Suppressor macrophage treated with lipopolysaccharide for 1 hour (primary cell): ENCODE measurements at places on chromosomes 3 and 15.

GRCh38 chr15:39878406-39878785 lies 41.7 kb downstream of the GPR176 start:
- no peak for DNase-seq

- no peak for DNase-seq
These were observed 133.6 kb downstream of the MEIS2 start for GRCh38 chr15:36966708-36967107.

DNA sequence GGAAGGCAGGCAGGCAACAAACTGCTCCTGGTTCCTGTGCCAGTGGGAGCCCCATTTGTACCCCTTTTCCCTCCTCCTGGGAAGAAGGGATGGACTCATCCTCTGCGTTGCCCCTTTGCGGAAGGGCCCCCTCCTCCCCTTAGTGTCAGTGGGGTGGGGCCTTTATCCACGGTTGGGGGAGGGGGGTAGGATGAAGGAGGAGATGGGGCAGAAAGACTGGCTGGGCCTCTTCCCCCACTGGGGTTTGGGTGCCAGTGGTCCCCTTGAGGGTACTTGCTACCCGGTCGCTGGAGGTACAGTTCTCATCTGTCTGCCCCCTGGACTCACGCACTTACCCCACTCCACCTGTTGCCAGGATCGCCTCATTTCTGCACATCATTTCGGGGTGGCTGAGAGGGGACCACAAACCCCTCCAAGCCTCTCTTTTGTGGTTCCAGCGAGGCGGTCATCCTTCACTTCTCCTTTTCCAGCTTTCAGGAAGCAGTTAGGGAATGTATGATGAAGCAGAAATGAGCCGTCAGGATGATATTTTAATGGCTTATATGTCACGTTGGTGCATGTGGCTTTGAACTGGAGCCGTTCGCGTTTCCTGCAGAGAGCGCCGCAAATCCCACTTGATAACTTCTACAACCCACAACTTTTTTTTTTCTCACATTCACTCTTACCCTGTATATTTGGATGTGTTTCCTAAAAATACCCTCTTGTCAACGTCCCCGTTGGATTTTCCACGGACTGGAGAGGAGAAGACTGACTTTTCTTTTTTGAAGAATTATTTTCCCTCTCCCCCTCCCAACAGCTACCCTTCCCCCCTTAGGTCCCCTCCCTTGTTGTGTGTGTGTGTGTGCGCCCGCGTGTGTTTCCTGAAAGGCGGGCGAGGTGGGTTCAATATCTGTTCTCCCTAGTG lies at the start of gene ZIC4:
ZIC4 (minus strand) TSS at position 516 of the 904 bp plus-strand sequence. CDS start 3,746 bp downstream, outside the sequence.
- DNase-seq: no peak

DNA sequence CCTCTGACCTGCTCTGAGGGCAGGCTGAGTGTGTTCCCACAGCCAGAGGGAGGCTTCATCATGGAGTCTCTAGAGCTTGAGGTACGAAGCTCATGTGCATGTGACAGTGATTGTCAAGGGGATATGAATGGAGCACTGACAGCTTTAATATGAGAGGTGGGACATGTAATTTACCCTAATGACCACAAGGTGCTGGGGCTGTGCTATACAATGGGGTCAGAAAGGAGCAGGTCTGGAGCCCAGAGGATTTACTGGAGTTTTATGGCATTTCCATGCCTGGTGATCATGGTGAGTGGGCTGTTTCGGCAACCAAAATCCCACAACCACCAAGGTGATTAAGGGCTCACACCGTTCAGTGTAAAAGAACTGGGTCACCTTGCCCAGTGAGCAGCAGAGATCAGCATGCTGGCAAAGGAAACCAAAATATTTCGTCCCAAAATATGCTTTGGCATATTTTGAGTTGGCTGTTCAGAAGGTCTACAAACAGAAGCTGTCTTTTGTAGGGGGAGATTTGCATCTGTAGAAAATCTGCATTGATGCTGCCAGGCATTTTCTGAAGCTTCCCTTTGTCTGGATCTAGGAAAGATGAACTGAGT lies 40.1 kb upstream of the RASGRF1 start:
- DNase-seq: no peak

DNA sequence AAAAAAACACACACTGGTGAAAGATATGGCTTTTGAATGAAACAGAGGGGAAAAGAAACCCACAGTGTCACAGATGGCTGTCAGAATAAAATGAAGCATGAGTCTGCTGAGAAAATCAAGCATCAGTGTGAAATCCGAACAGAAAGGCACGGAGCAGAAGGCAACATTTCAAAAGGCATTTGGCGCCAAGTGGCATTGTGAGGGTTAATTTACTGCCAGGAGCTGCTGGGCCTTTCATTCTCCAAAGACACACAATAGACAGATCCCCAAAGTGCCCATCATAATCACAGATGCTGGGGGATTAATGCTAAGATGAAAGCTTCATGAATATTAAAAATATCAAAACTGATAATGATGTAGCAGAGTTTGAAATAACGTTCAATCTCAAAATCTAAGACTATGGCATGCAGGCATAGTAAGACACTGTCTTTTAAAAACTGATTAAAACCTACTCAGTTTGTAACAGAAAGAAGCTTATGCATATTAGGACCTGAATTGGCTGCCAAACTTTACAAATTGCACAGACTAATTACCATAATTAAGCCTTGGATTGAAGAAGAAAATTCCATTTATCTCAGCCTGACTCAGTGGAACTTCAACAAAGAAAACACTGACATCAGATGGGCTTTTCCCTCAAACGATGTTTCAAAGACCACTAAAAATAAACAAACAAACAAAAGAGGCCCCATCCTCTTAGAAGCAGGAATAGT lies 589.2 kb downstream of the ROBO1 start:
- DNase-seq: no peak

- no peak for DNase-seq
These were observed 11.5 kb upstream of the USP50 start for GRCh38 chr15:50558012-50558411.

DNA sequence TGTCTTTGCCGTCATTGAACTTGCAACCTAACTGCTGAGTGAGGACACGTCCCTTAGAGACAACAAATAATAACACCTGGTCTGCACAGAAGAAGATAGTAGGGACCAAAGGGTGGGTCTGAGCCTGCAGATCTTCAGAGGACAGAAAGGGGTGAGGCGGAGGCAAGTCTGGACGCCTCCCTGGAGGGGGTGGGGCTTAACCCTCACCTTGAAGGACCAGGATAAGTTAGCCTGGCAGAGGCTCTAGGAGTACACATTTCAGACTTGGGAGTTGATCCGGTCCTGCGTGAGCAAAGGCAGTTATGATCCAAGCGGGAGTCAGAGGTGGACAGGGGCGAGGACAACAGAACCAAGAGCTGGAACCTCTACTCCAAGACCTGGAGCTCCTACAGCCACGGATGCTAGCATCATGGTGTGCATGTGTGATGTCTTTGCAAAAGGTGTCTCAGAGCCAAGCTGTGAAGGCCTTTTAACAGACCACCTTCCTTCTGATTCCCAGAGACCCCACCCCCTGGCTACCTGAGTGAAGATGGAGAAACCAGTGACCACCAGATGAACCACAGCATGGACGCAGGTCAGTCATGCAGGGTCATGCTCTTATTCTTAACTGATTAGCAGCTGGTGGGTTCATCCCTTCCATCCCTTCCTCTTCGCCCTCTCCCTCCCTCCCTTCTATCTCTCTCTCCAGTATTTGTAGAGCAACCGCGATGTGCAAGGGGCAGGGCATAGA lies 88.0 kb downstream of the AAGAB start:
- DNase-seq: no peak

GRCh38 chr3:66390013-66390412 lies 110.8 kb downstream of the LRIG1 start:
- DNase-seq: peak; percentile 25

DNA sequence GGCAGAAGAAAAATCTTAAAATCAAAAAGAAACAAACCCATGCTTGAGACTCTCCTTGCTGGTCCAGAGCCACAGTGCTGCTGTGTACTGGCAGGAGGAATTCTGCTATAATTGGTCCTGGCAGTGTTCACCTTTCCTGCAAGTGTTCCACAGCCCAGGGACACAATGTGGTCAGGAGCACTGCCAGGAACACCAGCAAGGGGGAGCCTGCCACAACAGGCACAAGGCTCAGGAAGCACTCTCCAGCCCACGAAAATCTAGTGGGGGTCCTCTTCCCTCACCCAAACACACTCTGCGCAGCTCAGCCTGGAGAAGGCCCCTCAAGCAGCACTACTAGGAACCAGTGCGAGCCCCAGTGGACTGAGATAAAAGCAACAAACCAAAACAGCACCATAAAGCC lies 92.9 kb downstream of the UBE3A start:
- DNase-seq: no peak

DNA sequence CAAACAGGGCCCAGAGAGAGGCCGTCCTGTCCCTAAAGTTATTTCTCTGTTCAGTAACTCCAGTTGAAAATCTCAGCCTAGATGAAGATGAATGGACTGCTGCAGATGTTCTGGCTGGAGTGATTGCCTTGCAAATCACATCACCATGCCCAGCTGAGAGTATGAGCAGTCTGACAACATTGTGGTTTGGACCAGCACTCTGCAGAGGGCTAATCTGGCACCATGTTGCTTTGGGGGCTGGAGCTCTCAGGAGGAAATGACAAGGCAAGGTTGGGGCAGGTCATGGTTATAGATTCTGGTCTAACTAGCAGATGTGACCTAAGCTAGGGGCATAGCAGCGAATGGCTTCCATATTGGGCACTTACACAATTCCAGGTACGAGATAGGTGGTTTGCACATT lies 314.2 kb downstream of the CLSTN2 start:
- no peak for DNase-seq

GRCh38 chr3:140717921-140718320 lies 40.1 kb downstream of the TRIM42 start:
- DNase-seq: no peak

DNA sequence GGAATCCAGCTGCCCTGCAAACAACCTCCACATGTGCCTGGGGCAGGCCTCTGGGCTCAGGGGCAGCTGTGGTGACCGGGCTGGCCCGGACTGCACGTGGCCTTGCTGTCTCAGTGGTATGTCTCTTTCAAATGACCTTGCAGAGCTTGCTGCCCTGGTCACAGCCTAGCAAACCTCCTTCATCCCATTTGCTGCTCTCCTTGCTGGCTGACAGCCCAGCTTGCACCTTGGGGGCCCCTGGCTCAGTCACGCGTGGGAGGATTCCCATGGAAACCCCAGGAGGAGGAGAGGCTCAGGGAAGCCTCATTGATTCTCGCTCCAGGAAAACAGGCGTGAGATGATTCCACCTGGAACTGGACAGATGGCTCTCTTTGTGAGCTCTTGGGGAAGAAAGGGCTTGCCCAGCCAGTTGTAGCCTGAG lies 5.6 kb downstream of the SPSB4 start:
- DNase-seq: no peak

DNA sequence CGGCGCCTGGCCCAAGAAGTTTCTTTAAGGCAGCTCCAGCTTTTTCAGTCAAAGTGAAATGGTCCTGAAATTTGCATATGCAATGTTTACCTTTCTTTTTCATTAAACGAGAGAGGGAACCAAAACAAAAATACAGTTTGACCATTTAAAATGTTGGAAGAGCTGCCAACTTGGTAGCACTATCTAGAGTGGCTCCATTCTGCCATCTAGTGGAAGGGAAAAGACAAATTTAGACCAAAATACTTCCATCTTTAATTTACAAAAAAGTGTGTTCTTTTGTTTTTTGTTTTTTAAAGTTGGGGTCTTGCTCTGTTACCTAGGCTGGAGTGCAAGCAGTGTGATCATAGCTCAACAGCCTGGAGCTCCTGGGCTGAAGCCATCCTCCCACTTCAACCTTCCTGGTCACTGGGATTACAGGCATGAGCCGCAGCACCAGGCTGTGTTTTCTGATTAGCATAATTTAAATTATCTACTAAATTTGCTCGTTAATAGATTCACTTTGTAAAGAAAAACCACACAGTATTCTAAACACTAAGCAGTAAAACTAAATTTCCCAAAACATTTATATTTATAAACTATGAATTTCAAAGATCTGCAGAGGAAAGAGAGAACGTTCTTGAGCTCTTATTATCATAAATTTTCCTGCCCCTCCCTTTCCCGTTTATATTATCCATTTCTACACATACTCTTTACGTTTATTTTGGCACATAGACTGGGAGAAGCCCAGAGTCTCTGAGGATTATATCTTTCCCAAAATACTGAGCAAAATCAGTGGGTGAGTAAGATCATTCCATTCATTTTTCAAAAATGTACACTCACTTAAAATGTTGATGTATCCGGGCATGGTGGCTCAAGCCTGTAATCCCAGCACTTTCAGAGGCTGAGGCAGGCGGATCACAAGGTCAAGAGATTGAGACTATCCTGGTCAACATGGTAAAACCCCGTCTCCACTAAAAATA lies 15.4 kb upstream of the RFC4 start:
- DNase-seq: peak; percentile 77

- no peak for DNase-seq
These were observed 497.0 kb upstream of the TBL1XR1 start for GRCh38 chr3:177694316-177694715.

GRCh38 chr15:89429023-89429422 lies 67.4 kb downstream of the RHCG start:
- DNase-seq: peak; percentile 83

DNA sequence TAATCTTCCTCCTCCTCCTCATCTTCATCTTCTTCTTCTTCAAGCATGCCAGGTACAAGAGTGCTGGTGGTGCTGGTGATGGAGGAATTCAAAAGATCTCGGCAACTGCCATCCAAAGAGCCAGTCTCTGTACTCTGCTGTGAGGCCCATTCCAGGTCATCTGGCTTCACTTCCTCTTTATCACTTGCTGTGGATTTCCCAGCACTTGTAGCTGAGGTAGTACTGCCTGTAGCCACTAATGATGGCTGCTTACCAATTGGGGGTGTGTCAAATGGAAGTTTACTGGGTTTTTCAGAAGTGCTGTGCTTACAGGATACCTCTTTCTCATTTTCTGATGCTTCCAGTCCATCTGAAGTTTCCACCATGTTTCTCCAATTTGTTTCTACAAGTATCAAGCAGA lies 28.8 kb upstream of the SHC4 start:
- DNase-seq: peak; percentile 64

DNA sequence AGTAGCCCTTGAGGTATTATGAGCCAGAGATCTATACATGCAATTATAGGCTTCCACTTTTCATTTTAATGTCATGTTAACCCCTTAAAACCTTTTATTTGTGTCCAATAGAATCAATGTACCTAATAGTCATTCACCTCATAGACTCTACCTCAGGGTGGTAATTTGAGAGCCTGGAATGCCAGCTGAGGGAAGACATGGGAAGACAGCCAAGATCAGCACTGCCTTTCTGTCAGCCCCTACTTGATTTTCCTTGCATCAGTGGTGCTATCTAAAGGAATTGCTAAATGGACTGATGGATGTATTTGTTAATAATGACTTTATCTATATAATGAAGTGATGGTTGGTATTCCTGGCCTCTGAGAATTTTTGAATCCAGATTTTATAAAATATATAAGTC lies 113.3 kb upstream of the GBE1 start:
- DNase-seq: no peak

DNA sequence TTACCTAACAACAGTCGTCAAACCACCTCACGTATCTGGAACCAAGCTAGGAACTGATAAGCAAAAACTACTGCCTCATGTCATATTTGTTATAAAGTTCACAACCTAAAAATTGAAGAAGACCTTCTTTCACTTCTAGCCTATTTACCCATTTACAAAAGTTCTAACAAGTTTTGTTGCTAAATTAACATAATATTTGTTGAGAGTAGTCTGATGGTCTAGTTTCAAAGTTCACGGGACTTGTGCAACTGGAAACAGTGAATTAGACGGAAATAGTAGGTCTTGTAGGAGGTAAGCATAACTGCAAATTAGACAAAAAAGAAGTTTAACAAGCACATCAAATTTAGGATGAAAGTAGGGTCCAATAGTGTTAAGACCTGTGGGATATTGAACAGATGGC lies 51.9 kb downstream of the CCR4 start:
- DNase-seq: no peak

GRCh38 chr3:106275592-106275991 lies 406.8 kb upstream of the CBLB start:
- DNase-seq: no peak
